ENCODE measurements at places on chromosomes 16 and 17. TPM values are rescaled to one million over a fixed set of nuclear protein-coding genes. Genes with fewer than 3 reads are reported as not detected.

The PIMREG gene
- polyA plus RNA-seq: 0.34 TPM

The QPRT gene
- polyA plus RNA-seq: 3.2 TPM

The PLEKHG4 gene
- 12.6 TPM for polyA plus RNA-seq

The SMIM36 gene
- not detected for polyA plus RNA-seq

The HSD11B2 gene
- polyA plus RNA-seq: 5.4 TPM

The FAM20A gene
- 2.1 TPM for polyA plus RNA-seq

The ITGB3 gene
- 7.7 TPM for polyA plus RNA-seq

The NDUFAB1 gene
- 81.0 TPM for polyA plus RNA-seq

All from adipose tissue (tissue), 3 donors.